ENCODE measurements at places on chromosomes 11 and 22.
A peak's percentile ranks its signal among the peaks of the same experiment; 100 is the strongest.

- peak; percentile 51 for DNase-seq
These were observed 66.9 kb downstream of the RBFOX2 start for GRCh38 chr22:35961480-35962295.

- DNase-seq: no peak
These were observed 29.7 kb downstream of the CD44 start for GRCh38 chr11:35168671-35169070.

DNA sequence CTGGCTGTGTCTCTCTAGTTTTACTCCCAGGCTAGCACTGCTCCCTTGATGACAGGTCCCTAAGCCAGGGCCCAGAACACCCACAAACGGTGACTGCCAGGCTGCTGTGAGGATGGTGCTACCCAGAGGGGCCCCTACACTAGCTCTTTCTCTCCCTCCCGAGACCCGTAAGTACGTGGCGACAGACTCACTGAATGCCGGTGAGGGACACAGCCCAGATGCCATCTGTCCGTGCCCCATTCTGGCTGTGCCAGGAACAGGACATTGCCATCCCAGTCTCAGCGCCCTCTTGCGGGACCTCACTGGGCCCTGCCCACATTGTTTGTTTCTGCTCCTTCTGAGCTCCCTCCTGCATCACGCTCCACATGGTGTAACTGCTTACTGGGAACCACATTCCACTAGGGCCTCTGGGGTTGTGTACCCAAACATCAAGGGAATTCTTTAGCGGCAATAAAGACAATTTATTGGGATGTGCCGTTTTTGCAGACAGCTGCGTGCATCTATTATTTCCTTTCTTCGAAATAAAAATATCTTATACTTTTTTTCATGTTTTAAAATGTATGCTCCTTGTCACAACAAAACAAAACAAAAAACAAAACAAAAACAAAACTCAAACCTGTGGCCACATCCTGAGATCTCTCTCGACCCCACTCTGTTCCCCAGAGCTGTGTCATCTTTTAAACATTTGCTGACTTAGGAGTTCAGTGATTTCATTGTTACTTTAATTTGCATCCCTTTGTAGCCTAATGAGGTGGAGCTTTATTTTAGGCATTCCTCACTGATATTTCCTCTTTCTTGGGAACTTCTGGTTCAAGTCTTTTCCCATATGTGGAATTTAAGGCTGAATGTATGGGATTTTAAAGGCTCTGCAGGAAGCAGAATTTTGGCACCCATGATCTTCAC lies 4.4 kb upstream of the TPCN2 start:
- DNase-seq: peak; percentile 71

DNA sequence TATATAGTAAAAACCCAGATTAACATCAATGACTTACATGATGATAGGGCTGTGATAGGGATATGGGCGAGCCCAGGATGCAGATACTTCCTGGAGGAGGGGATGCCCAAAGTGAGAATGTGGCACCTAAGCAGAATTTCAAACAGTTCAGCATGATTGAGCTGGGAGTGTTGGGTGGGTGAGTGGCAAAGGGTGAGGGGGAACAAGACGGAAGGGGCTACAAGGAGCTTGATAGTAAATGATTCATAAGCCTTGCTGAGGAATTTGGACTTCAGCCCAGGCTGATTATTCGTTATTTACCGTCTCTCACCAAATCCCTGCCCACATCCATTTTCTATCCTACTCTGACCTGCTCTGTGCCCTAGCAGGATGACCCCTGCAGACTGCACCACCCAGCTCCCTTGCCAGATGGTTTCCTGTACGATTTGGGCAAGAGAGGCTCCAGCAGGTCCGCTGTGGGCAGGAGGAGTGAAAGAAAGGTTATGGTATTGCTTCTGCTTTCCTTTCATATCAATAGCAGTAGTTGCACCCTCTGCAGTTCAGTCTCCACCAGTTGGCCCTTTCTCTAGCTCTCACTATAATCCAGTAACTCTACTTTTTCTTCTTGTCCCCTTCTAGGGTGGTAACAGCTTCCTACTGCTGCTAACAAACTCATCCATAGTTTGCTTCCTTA lies 30.3 kb upstream of the SIK2 start:
- DNase-seq: peak; percentile 63

GRCh38 chr11:70378506-70379134 lies 19.7 kb upstream of the CTTN start:
- no peak for DNase-seq

- DNase-seq: peak; percentile 56
These were observed 851.1 kb upstream of the RAG2 start for GRCh38 chr11:37449146-37449545.

DNA sequence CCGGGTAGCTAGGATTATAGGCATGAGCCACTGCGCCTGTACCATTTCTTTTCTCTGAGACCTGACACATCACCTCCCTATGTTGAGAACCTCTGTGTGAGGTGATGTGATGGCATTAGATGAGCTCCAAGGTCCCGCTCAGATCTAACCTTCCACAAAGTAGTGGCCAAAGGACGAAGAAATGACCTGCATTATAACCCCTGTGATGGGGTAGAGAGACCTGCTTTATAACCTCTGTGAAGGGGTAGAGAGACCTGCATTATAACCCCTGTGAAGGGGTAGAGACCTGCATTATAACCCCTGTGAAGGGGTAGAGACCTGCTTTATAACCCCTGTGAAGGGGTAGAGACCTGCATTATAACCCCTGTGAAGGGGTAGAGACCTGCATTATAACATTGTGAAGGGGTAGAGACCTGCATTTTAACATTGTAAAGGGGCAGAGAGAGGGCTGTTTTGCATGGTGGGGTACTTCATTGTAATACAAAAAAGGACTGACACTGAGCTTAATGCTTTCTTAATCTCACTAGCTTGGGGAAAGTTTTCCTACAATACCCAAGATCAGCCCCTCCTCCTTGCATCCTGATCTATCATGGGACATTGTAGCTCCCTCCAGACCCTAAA lies 8.5 kb downstream of the MIEF1 start:
- DNase-seq: no peak

DNA sequence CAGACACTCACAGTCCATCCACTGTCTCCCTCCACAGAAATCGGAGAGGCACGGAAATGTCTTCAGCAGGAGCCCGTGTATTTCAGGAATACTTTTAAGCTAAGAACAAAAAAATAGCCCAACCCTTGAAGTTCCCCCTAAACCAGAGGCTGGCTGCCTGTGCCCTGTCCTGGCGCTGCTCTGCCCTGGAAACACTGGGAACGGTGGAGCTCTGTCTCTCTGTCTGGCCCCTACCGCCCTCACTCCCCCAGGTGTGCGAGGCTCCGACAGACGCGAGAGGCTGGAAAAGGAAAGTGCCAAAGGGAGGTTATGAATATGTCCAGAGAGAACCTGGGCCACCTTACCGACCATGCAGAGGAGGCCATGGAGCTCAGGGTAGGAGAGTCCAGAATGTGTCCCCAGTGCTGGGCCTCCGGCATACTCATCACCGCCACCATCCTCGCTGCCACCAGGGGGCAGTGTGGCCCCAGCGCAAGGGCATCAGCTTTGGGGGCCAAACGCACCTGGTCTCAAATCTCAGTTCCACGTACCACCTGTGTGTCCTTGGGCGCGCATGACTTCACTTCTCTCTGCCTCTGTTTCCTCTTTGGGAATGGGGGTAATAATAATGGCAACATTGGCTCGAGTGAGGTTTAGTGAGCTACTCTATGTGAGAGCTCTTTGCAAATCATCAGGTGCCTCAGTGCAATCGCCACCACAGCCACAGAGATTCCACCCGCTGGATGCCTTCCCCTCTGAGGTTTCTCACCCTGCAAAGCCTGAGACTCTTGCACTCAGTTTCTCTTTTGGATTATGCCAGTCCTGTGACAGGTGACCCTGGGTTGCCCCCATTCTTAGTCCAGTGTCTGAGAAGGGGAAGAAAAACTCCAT lies 10.4 kb upstream of the SLCO2B1 start:
- DNase-seq: peak; percentile 23

- DNase-seq: peak; percentile 28
These were observed 22.5 kb downstream of the SUN2 start for GRCh38 chr22:38733329-38733723.

DNA sequence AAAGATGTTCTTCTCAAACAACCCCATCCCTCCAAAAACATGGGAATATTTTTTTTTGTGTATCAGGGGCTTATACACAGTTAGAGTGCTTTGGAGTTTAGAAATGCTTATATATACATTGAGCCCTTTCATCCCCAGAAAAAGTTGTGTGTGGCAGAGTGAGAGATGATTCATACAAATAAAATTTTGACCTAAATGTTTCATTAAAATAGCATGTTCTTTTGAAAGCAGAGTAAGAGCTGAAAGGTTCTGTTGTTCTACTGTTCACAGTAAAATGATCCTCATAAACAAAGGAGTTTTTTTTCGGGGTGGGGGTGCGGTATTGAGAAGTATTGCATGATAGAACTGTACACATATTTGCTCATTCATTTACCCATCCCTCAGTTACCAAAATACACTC lies 512.4 kb downstream of the DLG2 start:
- DNase-seq: peak; percentile 56

GRCh38 chr11:59225017-59225416 lies 12.3 kb upstream of the MPEG1 start:
- no peak for DNase-seq

DNA sequence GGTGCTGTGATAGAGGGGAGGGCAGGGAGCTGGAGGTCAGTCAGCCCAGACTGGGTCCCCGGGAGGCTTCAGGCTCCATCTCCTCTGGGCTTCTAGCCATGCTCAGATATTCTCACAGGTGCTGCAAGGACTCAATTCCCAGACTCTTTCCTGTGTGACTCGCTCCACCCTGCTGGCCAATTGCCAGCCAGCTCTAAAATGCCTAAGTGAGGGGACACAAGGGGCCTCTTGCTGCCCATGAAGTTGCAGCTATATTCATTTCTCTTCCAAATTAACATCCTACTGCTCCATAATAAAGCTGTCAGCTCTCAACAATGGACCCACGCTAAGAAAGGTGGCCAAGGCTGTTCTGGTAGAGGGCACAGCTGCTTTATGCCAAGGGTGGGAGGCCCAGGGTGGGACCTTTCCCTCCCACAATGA lies 101.5 kb downstream of the PLEKHA7 start:
- DNase-seq: no peak

DNA sequence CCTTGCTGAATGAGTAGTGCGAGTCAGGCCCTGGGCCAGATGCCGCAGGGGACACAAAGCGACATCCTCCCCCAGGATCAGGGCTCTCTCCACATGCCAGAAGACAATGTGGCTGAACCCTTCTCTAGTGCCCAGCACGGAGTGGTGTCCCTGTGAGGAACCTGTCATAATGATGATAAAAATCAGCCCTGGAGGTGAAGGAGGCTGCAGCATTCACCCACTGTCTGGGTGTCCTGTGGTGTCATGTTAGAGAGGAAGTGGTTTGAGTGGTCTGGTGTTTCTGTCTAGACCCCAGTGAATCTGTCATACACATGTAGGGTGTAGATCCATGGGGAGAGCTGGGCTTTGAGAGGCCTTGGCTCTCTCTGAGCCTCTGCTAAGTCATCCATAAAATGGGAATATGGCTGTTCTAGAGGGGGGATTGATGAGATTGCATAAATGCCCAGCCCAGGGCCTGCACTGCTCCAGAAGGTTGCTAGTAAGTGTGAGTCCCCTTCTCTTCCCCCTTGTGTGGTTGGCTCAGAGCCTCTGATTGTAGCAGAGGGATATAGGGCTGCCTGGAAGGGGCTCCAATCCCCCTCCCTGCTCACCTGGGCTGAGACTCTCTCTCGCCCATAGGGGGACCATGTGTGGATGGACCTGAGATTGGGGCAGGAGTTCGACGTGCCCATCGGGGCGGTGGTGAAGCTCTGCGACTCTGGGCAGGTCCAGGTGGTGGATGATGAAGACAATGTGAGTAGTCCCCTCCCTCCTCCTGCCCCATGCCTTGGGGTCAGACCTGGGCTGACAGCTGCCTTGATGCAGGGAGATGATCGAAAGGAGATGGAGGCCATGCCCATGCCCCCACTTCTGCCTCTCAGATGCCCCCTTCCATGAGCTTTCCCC lies 14.3 kb downstream of the MYO7A start:
- DNase-seq: no peak

- peak; percentile 7 for DNase-seq
These were observed 505 bp downstream of the FAM227A start for GRCh38 chr22:38655519-38656255.

DNA sequence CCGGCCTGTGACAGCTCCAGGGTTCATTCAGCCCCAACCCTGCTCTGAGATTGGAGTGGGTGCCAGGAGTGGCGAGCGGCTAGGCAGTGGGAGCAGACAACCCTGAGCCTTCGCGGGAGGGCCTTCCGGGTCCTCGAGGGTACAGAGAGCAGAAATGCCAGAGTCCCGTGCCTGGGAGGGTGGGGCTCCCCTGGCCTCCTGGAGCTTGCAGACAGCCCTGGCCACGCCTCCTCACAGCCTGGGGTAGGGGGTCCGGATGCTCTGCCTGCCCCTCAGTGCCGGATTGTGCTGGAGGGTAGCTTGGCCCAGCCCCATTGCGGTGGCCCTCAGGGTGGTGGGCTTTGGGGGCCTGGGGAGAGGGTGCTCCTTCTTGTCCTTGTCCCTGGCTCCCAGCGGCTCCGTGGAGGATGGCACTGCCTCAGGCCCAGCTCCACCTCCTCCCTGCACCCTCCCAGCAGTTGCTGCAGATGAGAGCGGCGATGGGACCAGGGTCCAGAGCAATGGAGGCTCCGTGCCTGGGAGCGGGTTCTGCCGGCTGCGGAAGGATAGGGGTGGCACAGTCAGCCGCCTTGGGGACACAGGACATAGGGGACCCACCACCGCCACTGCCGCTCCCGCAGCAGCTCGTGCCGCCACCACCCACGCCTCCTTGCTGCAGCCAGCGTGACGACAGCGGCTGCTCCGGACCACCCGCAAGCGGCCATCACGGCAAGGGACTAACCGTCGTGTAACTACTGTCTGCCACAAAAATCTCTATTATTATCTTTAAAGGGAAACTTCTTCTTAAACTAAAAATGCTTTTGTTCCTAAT lies 34.9 kb upstream of the OR10G7 start:
- no peak for DNase-seq

DNA sequence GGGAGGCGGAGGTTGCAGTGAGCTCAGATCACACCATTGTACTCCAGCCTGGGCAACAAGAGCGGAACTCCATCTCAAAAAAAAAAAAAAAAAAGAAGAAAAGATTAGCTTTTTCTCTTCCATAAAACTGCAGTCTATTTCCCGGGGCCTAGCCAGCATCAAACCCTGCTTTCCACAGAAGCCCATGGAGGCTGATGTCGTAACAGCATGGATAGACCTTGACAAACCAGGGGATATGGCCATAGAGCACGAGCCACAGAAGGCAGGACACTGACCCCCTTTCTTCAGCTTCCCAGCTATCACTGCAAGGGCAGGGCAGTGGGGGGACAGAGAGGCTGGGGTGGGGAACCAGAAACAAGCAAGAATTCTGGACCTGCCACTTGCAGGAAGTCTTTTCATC lies 21.5 kb downstream of the HPS4 start:
- no peak for DNase-seq

DNA sequence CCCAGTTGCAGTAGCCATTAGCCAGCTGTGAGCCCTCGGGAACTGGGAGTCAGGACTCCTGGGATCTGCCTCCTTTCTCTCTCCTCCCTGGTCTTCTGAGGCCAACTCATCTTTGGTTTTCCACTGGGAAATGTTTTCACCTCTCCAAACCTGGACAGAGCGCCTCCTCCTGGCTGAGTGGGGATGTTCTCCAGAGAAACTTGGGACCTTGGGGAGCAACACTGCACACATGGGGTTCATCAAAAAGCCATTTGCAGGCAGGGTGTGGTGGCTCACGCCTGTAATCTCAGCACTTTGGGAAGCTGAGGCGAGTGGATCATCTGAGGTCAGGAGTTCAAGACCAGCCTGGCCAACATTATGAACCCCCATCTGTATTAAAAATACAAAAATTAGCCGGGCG lies 145.4 kb downstream of the NECTIN1 start:
- DNase-seq: no peak

All from iris pigment epithelial cell (primary cell).